ENCODE measurements at places on chromosomes 1 and 21.

DNA sequence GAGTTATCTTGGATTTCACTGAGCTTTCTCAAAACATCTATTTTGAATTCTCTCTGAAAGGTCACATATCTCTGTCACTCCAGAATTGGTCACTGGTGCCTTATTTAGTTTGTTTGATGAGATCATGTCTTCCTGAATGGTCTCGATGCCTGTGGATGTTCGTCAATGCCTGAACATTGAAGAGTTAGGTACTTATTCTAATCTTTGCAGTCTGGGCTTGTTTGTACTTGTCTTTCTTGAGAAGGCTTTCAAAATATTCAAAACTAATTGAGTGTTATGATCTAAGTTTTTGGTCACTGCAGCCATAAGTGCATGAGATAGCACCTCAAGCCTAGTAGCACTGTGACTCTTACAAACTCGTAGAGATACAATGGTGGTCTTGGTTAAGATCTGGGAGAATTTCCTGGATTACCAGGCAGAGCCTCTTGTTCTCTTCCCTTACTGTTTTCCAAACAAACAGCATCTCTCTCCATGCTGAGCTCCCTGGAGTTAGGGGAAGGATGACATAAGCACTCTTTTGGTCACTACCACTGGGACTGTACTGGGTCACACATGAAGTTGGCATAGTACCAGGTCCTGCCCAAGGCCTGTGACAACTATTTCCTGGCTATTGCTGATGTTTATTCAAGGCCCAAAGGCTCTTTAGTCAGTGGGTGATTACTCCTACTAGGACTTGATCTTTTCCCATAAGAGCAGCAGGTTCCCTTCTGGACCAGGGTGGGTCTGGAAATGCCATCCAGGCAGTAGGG is 25.6 kb downstream of the SLC22A15 start:
- DNase-seq: no peak

GRCh38 chr1:199690496-199690895 is 337.0 kb upstream of the NR5A2 start:
- DNase-seq: no peak

DNA sequence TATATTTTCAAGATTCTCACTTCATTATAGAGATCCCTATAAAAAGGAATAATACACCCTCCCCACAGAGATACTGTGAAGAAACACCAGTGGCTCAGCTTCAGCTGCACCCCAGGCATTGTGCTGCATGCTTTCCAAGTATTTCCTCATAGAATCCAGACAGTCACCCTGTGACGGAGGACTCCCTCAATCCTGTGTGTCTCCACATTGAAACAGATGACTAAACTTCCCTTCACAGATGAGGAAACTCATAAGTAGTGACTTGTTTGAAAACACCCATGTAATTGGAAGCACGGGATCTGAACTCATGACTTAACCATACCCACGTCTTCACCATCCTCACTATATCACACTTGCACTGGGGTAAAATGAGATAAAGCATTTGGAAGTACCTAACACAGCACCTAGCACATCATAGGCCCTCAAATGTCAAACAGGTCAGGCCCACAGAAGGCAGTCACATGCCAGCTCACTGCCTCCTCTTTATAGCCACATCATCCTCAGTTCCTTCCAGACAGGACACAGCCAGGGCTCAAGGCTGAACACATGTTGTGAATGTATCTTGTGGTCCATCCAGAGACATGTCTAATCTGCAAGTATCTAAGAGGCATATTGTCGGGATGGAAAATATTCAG is 55.2 kb downstream of the GPR161 start:
- no peak for DNase-seq

DNA sequence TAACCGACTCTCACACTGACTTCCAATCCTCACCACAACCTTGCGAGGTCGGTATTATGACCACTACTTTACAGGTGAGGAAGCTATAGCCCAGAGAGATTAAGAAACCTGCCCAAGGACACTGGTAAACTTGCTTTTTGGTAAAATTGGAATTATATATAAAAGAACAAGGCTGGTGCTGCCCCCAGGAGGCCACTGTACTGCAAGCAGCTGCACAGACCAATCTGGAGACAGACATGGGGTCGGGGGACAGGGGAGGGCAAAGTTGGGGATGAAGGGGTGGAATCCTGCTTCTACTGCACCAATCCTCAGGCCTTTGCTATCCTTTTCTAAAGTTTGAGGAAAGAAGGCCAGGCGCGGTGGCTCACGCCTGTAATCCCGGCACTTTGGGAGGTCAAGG is 280.8 kb downstream of the SPATA17 start:
- no peak for DNase-seq

GRCh38 chr1:61387829-61388228 is 305.5 kb downstream of the NFIA start:
- no peak for DNase-seq

DNA sequence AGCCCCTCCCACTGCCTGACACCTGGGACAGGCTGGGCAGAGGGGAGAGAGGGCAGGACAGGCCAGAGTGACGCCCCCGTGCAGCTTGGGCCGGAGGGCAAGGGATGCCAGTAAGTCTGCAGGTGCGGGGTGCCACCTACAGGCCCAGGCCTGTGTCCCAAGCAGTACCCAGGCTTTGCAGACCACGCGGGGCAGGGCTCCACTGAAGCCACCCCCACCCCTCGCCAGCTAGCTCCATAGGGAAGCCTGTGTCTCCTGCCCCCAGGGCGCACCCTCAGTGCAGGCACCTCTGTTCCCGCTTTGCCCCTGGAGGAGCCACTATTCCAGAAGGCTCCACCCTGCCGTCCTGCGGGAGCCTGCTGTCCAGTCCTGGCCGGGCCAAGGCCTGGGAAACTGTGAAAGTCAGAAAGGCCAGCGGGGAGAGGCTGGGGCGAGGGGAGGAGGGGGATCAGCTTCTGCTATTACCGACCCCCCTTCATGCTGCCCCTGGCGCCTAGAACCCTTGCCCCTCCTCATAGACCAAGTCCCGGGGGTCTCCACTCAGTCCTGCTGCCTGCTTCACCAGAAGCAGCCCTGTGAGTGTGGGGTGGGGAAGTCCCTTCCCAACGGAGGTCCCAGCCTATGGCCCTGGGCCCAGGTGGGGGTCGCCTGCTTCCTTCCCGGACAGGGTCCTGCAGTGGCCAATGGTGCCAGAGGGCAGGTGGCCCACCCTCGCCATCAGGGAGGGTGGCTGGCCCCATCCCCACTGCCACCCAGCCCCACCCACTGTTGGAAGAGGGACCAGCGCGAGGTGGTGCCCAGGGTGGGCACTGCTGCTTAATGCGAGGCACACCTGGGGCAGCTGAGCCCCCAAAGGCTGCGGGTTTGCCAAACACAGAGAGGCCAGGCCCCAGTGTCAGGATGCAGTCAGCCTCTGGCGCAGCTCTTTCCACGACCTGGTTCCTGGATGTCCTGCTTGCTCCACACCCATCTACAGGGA is 54.4 kb downstream of the KCNAB2 start:
- DNase-seq: no peak

Measured in stimulated activated CD4-positive, alpha-beta T cell treated with anti-CD3 and anti-CD28 coated beads, Interleukin-12 subunit alpha, Interleukin-12 subunit beta, amount 100 ng/mL, for 24 hours (primary cell).